ENCODE measurements at places on chromosomes 7 and 10.

- peak; percentile 57 for DNase-seq
Observed at GRCh38 chr10:31947144-31947926, 18.7 kb upstream of the ARHGAP12 start.

DNA sequence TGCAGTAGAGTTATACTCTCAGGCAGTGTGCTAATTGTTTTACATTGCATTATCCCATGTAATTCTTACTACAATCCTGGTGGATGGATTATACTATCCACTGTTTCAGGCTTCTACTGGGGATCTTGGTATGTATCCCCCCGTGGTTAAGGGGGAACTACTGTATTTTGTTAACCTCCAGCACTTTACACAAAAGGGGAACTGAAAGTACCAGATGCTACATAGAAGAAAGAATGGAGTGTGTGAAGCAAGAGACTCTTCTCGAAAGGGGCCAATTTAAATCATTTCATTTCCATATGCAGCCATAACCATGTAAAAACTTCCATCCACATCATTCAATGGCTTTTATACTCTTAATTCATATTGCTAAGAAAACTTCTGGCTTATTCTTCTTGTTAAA, 69.4 kb downstream of the C1GALT1 start:
- DNase-seq: no peak

DNA sequence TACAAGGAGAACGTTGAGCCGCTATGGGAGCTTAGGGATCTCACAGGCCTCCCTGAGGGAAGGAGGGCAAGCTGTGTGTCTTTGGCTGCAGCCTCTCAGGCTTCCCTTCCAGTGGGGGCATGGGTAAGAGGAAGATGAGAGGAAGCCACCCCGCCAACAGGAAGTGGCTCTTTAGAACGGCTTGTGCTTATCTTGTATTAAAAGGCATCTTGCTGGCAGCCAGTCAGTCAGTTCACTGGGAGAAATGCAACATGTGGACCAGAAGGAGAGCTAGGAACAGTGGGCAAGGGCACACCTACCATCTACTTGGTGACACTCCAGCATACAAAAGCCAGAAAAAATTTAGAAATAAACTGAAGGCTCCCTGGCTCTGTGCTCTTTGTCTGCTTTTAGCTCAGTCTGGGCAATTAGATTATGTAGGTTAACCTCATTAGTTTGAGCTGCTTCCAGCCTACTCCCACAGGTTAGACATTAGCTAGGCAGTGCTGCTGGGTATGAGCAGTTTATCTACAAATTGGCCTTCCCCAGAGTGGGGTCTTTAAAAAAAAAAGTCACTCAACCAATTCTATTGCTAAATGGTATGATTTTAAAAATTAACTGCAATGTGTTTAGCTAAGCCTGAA, 595.9 kb downstream of the KCNMA1 start:
- no peak for DNase-seq

DNA sequence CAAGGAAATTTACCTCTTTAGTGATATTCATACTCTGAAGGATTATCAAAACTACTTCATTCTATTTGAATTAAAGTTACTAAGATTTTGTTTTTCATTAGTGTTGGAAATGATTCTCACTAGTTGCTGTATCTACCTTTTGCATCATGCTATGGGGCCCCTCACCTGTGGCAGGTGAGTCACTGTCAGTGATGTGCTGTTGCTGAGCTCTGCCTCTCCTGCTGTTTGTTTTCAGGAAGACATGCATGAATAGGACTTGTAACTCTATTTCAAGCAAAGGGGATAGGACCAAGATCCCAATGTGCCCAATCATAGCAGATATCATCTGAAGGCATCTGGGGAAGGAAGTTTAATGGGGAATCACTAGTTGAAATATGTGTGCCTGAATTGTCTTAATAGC, 57.4 kb upstream of the AGR3 start:
- DNase-seq: no peak

DNA sequence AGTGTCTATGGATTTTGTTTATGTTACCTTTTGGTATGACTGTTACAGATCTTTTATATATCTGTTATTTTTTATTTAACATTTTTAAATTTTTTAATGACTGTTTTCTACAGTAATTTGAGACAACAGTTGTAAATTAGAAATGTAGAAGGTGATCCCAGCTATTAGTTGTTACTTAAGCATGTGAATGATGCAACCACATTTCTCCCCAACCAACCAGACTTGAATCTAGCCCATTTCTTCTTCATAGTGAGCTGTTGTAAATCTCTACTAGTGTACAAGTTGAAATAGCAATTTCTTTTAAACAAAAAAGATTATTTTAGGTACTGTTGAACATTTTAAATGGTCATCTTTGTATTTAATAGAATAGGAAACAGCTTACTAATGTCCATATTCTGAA, 18.0 kb downstream of the TMEM106B start:
- DNase-seq: no peak

DNA sequence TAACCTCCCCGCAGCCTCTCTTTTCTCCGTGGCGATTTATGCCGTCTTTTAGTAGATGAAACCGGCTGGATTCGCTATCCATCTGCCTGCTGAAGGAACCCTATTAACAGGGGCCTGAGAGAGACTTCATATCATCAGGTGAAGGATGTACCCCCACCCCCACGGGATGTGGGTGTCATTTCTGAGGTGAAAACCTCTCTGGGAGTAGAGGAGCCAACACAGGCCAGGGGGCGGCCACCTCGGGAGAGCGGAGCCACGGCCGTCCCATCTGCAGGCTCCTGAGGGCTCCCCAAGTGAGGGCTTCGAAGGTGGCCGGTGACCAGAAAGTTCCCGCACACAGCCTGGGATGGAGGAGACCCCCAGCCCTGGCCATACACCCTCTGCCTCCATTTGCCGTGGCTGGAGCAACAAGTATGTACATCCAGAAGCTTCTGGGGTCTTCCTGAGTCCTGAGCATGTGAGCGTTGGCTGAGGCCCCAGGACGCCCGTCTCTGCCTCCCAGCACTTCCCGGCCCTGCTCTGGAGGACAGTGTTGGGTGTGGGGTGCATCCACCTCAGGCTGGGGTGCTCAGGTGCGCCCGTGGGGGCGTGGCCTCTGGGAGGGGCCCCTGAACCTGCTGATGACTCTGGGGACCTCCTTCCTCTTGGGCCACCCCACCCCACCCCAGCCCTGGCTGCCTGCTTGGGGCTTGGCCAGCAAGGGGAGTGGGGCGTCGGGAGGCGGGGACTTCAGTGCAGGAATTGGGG, 84.7 kb downstream of the NKX6-2 start:
- DNase-seq: no peak

- DNase-seq: peak; percentile 32
Observed at GRCh38 chr10:48551861-48552591, 52.8 kb downstream of the ARHGAP22 start.

GRCh38 chr7:99127636-99128035, 16.3 kb downstream of the SMURF1 start:
- no peak for DNase-seq

- DNase-seq: no peak
Observed at GRCh38 chr7:130662426-130662825, 6.1 kb downstream of the COPG2 start.

Data from amniotic stem cell (primary cell).